Esophagus squamous epithelium (tissue), 5 donors: ENCODE measurements at places on chromosomes 1 and 21.
A peak's percentile ranks its signal among the peaks of the same experiment; 100 is the strongest.

- no peak for DNase-seq
Observed at GRCh38 chr1:246809473-246809872, 85.3 kb downstream of the SCCPDH start.

GRCh38 chr1:246110343-246111219 lies 396.5 kb downstream of the SMYD3 start:
- DNase-seq, result no peak

GRCh38 chr1:114700036-114700600 lies 4.8 kb upstream of the AMPD1 start:
- no peak for DNase-seq

DNA sequence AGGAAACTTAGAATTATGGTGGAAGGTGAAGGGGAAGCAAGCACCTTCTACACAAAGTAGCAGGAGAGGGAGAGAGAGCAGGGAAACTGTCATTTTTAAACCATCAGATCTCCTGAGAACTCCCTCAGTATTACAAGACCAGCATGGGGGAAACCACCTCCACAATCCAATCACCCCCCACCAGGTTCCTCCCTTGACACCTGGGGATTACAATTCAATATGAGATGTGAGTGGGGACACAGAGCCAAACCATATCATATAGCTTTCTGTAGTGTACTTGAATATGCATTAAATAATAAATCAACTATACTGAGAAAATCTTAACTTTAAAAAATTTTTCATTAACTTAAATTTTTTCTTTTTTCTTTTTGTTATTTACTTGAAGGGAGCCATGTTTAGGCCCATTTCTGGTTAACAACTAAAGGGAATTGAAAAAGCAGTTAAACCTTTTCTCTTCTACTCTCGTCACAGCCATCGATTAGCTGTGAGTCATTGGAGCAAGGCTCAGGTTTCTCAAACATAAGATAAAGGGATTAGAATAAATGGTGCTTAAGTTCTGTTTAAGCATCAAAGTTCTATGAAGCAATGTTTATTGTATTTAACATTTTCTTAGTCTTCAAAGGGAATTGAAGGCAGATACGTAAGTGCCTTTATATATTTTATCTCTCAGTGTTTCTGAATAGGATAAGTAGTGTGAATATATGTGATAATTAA lies 72.2 kb upstream of the DPT start:
- no peak for DNase-seq

- no peak for DNase-seq
Observed at GRCh38 chr1:156421939-156422601, 53.1 kb downstream of the RHBG start.

GRCh38 chr1:1441002-1441888 lies 5.8 kb downstream of the VWA1 start:
- DNase-seq, result no peak

- no peak for DNase-seq
Observed at GRCh38 chr1:199734186-199734585, 293.3 kb upstream of the NR5A2 start.

DNA sequence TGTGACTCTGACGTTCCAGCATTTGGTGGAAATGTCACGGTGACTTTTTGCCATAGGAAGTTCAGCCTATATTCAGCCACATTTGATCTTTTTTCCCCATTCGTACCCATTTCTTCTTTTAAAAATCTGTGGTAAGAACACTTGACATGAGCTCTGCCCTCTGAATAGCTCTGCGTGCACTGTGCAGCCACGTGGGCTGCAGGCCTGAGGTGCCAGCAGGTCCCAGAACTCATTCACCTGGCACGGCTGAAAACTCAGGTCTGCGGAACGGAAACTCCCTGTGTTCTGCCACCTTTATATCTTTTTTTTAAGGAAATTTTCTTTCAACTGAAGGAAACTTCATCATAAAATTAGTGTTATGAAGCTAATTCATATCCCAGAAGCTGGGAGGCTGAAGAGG lies 28.6 kb downstream of the CEP104 start:
- DNase-seq, result no peak

DNA sequence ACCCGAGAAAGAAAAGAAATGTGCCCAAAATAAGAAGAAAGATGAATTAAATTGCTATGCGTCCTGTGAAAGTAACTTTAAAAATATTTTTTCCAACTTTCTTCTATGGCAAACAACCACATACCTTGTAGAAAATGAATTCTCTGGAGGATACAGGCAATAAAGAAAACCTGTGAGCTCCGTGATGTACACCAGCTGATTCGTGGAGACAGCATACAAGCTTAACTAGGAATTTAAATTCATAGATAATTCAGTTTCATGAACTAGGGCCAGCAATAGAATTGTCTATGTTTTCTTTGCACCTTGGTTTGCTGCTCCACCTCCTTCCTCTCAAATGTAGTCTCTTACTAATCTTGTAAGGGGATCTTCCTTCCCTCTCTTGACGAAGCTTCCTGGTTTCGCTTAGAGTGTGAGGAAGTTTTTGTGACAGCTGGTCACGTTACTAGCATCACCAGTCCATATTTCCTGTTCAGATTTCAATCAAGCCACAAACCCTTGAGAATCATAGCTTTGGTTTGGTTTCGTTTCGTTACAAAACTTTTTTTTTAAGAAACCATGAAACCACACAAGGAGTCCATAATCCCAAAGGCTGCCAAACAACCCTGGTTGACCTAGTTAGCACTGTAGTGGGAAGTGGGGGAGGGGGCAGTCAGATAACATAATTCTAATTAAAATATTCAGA lies 35.8 kb downstream of the GREM2 start:
- DNase-seq, result no peak

GRCh38 chr1:110112143-110112542 lies at the start of gene UBL4B:
TSS of gene UBL4B (plus strand) at chr1:110112443. CDS start at chr1:110112535, 92 bp downstream.
- DNase-seq, result no peak

DNA sequence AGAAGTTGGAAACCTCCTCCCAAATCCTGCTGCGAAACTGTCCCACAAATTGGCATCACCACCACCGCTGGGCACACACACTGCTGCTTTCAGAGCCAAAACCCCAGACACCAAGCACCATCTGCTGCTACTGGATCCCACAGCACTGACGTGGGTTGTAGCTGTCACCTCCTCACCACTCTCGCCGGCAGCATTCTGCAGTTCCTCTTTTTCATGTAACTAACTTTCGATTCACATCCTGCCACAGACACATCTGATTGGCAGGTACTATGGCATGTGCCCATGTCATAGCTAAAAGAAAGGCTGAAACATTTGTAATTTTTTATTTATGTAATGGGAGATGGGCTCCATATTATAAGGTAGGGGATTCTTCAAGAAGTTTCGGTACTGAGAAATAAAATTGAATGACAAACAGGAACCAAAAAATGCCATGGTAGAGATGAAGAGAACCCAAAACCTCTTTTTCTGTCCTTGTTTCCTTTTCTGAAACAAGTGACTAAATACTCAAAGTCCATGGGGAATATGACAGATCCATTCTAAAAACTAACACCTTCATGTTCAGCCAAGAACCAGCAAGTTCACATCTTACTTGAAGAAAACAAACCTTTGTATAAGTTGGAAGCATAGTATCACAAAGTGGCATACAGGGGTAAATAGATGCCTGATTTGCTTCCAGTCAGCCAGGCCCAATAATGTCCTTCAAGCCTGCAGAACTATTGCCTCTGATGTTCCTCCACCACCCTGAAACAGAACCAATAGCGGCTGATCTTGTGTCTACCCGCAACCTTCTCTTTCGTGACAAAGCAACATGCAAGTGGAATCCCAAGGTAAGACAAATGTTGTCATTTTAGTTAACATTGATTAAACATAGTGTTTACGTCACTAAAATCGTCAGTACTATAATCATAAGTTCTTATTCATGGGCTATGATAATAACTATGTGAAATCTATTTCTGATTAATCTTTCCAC lies 26.6 kb upstream of the RGS13 start:
- DNase-seq, result peak; percentile 29

GRCh38 chr1:150807249-150808023 lies 624 bp downstream of the CTSK start:
- DNase-seq, result no peak

DNA sequence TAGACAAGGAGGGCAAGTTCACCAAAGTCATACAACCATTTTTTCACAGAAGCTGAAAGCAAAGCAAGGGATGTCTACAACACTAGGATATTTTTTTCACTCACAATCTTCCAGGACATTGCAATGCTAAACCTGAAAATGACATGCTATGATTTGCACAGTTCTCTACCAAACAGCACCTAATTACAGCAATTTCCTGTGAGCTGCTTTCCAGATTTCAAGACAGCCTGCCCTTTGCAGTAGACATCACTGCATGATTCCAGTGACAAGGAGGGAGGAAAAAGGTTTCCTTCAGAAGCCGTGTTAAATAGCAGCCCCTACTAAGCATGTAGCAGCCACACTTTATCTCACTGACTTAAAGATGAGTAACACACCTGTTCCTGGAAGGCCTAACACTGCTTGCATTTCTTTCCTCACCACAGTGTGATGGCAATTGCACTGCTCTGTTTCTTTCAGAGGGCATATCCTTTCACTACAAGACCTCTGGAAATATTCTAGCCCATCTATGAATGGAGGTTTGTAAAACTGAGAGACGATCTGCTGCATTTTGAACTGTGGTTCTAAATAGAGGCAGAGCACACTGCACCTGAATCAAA lies 97.1 kb downstream of the DUSP10 start:
- DNase-seq, result no peak

- DNase-seq, result no peak
Observed at GRCh38 chr1:167628741-167629515, 1.1 kb upstream of the RCSD1 start.

DNA sequence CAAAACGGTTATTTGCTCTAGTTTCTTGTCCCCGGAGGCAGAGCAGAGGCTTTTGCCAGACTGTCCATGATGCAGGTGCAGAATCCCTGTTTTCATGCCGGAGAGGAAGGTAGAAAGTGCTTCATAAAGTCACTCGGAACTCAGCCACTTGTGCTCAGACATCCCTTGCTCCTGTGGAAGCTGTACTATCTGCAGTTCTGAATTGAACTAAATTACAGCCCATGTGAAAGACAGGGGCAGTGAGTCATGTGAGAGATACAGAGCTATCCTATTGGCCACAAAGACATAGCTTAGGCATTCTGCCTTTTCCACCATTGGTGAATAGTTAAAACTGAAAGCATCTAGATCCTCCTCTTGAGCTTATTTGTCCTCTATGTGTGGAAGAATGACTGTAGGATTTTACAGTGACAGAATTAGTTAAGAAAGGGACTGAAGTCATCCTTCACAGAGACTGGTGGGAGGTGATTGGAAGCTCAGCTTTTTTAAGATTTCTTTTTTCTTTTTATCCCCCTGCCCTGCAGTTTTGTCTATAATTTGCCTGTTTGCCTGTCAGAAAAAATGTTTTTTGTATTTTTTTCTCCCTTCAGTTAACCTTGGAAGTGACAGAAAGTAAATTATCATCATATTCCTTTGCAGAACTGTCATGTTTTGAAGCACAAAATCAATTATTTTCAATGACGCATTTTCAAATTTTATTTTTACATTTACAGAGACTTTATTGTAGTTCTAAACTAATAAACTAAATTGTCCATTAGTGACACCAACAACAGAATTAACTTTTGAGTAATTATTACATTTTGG lies 298.6 kb downstream of the PTPRC start:
- no peak for DNase-seq

DNA sequence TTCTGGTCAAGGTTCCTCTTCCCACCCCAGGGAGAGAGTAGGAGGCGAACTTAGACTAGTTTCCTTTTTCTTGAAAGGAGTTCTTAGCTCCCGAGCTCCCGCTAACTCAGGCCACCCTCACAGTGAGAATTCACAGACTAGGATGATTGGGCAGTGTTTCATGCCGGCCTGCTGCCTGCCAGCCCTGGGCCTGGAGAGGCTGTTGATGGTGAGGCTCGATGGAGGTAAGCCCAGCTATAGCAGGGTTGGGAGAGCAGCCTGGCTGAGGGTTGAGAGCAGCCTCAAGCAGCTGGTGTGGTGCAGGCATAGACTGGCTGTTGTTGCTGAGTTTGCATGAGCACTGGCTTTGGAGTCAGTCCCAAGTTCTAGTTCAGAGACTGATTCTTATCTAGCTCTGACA lies 274.4 kb downstream of the MATN1 start:
- no peak for DNase-seq

- DNase-seq, result no peak
Observed at GRCh38 chr1:176885751-176886150, 278.8 kb downstream of the ASTN1 start.
